ENCODE measurements at places on chromosomes 2 and 18.

- DNase-seq: no peak
Measured at GRCh38 chr2:233811087-233811486, 33.0 kb downstream of the MROH2A start.

GRCh38 chr2:237923481-237924163, 43.2 kb upstream of the UBE2F start:
- no peak for DNase-seq

GRCh38 chr2:42921147-42921520, 128.8 kb upstream of the HAAO start:
- DNase-seq: no peak

DNA sequence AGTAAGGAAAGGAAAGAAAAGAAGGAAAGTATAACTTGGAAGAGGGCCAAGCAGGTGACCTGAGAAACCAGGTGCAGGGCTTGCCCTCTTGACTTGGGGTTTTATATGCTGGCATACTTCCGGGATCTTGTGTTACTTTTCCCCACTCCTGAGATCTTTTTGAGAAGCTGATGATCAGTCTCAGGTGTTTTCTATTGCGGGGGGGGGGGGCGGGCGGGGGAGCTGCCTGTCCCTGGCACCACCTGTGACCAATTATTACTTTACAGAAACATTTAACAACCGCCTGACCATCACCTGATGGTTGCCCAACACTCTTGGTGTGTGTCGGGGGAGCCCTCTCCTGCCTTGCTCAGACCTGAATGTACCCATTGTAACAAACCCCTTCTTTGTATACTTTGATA, 6.9 kb upstream of the CASP10 start:
- DNase-seq: no peak

DNA sequence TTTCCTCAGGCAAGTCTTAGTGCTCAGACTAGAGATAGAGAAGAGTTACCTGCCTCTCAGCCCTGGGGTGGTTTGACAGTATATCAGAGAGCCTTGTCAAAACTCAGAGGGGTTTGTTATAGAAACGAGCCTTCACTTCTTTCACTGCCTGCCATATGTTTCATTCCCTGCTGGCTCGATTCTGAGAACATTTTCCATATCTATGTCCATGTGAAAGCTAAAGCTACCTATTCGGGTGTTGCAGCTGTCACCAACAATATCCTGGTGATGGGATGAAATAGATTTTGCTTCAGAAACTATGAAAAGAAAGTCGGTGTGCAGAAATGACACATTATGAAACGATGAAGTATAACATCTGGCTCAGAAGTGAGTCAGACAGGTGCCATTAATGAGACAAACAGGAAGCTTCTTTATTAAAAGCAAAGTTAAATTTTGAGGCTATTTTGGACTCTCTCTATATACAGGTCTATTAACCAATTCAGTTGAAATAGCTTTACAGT, 56.1 kb upstream of the TANK start:
- DNase-seq: no peak

DNA sequence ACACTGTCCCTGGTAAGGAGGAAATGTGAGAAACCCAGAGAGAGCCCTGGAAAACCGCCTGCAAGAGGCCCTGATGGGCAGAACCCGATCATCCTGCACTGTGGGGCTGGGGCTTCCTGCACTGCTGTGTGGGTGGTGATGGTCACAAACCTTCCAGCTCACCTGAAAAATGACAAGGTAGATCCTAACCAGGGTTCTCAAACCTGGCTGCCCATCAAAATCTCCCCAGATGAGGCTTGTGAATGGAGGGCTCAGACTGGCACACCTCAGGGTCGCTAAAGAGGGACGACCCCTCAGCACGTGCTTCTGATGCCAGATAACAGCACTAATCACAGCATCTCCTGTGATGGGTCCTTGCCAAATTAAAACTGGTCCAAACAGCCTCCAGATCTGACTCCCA, 74.7 kb downstream of the GYPC start:
- no peak for DNase-seq

- no peak for DNase-seq
Measured at GRCh38 chr2:239690651-239691631, 290.1 kb upstream of the HDAC4 start.

GRCh38 chr2:205848601-205849000, 166.3 kb downstream of the NRP2 start:
- no peak for DNase-seq

GRCh38 chr2:101820519-101820918, 123.0 kb downstream of the MAP4K4 start:
- no peak for DNase-seq

- DNase-seq: no peak
Measured at GRCh38 chr18:24913507-24914170, 438.3 kb downstream of the ZNF521 start.

GRCh38 chr18:478681-479080, 21.8 kb downstream of the COLEC12 start:
- no peak for DNase-seq

DNA sequence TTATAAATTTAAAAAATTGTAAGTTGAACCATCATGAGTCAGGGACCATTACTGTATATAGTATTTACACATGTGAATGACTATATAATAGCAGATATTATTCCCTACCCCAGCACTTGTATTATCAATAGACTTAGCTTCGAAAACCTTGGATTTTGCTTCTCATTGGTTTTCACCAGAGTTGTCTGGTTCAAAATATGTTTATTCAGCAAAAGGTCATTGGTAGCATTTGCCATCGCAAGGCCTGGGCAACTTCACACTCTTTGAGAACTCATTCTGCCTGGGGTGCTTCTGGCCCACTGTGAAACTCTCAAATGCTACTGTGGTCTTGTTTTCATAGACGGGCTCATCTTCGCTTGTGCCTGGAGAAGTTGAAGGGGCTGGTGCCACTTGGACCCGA, 20.1 kb downstream of the MXD1 start:
- DNase-seq: no peak

GRCh38 chr18:79453816-79454735, 58.3 kb downstream of the NFATC1 start:
- DNase-seq: no peak

GRCh38 chr18:68121826-68122225, 593.1 kb downstream of the TMX3 start:
- no peak for DNase-seq

Data from NCI-H510A (cell line).